ENCODE measurements at places on chromosomes 6 and 20.

GRCh38 chr6:145929037-145929633, 35.0 kb downstream of the SHPRH start:
- DNase-seq = no peak

DNA sequence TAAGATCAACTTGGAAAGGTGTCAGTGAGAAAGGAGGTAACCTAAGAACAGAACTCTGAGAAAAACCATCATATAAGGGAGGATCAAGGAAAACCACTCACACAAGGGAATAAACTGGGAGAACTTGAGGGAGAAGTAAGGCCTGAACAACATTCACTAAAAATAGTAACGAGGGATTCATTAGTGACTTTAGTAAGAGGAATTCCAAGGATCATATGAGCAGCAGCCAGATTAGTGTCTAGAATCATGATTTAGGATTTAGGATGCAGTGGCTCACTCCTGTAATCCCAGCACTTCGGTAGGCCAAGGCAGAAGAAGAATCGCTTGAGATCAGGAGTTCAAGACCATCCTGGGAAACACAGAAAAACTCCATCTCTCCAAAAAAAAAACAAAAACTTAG, 376.5 kb upstream of the MARCKS start:
- DNase-seq = no peak

DNA sequence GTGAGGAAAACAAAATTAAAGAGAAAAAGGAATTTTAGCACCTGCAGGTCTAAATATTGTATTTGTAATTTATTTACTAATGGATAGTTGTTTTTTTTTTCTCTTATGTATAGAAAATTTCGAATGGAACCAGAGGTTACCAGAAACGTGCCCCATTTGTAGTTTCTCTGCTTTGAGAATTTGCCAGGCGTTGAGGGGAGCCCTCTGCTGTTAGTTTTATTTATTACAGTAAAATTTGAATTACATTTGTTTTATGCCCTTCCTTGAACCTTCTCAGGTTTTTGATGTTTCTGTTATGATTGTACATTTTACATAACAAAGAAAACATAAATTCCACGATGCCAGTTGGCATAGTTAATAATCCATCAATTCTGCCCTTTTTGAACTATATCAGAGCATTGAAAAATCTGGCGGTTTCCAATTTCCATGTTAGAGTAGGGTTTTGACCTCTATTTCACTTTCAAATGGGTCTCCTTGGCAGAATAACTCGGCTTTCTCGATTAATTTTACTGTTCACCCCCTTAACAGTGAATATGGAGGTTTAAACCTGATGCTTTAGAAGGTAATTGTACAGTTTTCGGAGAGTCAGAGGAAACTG, 35.1 kb upstream of the RFPL4B start:
- DNase-seq = no peak

DNA sequence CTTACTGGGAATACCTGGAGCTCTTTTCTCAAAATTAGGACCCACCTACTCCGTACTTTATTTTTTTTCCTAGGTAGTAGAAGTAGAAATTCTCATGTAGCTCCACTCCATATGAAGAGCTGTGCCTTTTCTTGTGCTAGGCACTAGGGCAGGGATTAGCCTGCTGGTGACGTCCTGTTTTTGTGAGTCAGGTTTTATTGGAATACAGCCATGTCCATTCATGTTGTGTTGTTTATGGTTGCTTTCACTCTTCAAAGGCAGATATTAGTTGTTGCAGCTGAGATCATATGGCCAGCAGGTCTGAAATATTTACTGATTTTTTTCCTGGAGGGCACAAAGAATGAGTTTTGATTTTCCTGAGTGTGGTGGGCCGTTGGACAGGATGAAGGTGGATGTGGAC, 20.5 kb downstream of the XRN2 start:
- DNase-seq = no peak

DNA sequence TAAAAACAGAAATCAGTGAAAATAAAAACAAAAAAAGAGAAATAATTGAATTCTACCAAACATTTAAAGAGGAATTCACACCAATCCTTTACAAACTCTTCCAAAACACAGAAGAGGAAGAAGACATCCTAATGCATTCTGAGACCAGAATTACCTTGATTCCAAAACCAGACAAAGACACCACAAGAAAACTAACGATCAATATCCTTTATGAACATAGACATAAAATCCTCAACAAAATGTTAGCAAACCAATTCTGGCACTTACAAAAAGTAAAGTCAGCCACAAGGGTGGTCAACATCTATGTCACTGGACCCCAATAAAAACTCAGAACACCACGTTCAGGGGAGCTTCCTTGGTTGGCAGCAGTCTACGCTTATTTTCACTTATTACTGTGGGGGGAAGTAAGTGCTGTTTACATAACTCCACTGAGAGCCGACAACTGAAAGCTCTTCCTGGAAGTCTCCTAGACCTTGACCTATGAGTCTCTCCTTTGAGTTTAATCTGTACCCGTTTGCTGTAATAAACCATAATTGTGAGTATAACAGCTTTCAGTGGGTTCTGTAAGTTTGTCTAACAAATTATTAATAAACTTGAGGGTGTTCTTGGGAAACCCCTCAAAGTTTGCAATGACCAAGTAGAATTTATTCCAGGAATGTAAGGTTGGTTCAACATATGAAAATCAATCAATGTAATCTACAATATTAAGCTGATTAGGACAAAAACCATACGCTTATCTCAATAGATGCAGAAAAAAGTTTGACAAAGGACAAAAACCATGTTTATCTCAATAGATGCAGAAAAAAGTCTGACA, 24.5 kb downstream of the GZF1 start:
- DNase-seq = no peak

DNA sequence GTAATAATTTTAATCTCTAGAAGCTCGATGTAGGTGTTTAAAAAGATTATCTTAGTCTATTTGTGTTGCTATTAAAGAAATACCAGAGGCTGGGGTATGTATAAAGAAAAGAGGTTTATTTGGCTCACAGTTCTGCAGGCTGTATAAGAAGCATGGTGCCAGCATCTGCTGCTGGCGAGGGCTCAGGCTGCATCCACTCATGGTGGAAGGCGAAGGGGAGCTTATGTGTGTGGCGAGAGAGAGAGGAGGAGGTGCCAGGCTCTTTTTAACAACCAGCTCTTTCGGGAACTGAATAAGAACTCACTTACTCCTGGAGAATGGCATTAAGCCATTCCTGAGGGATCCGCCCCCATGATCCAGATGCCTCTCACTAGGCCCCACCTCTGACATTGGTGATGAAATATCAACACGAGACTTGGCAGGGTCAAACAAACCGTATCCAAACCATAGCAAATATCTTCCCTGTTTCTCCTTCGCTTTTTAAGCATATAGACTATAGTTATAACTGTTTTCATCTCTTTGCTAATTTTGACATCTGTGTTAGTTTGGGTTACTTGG, 24.5 kb downstream of the CHMP4B start:
- no peak for DNase-seq

- DNase-seq = no peak
These were observed 497.5 kb upstream of the CITED2 start for GRCh38 chr6:139871803-139872510.

- DNase-seq = no peak
These were observed 116.4 kb upstream of the RIPOR2 start for GRCh38 chr6:25052181-25052580.

- DNase-seq = no peak
These were observed 39.9 kb downstream of the RCAN2 start for GRCh38 chr6:46451343-46451742.

DNA sequence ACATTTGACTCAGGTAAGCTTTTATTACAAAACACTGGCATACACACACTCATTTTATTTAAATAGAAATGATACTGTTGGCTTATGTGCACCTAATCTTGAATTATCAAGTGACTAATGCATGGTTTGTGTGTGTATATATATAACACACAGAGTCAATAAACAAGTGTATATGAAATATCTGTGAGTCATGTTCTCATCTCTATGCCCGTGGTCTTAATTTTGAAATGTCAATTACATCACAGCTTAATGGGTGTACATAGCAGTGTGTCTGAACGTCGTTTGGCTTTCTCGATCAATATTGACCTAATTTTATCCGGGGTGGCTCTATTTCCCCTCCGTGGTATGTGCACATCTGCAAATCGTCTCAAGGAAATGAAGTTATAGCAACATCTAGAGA, 104.0 kb upstream of the ZFP64 start:
- no peak for DNase-seq
